ENCODE measurements at places on chromosomes 11 and 22.
A peak's percentile ranks its signal among the peaks of the same experiment; 100 is the strongest.

DNA sequence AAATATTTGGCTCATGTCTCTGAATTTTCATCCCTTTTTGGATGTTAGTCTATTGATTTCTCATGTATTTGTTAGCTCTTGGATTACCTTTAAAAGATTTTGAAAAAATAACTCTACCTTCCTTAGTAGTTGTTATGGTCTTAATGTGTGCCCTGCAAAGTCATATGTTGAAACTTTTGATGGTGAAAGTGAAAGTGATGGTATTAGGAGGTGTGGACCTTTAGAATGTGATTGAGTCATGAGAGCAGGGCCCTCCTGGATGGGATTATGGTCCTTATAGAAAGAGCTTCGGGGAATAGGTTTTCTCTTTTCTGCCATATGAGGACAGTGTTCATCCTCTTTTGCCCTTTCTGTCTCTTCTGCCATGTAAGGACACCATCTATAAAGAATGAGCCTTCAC is 33.6 kb upstream of the MPPED2 start:
- DNase-seq, result no peak

DNA sequence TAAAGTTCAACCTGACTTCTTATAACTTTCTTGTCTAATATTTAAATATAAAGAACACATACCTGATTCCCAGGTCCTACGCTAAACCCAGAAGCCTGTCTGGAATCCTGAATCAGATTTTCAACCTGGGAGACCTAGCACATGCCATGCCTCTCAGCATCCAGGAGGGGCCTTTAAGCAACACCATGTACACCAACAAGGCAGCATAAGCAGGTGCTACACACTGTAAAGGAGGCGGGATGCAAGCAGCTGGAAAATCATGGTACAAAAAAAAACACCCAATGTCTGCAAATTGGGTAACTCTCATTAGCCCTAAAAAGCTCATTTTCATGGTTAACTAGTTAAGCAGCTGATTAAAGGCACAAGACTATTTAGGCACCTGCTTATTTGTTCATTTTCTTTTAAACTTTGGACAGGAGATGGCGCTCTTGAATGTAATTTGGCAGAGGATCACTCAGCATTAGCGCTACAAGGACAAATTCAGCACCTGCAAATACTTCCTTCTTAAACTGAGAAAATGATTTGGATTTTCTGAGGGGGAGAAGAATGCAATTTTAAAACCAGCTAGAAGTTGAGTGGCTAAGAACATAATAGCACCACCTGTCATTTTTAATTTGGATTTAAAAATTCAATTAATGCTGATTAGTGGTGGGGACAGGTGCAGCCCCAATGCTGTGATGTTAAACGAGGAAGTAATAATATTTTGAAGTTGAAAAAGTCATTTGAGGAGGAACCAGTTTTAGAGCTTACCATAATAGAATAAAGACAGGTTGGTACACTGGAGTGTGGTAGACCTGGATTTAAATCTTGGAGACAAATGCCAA is 104.0 kb downstream of the FAR1 start:
- DNase-seq, result no peak

GRCh38 chr11:125132596-125132995 is 21.2 kb upstream of the TMEM218 start:
- no peak for DNase-seq

- no peak for DNase-seq
Measured at GRCh38 chr11:45856044-45856468, 8.8 kb downstream of the CRY2 start.

GRCh38 chr11:128690665-128691101 is 3.2 kb upstream of the FLI1 start:
- DNase-seq, result no peak

GRCh38 chr11:73971175-73971719 is 11.4 kb downstream of the UCP2 start:
- no peak for DNase-seq

- DNase-seq, result no peak
Measured at GRCh38 chr11:100878474-100878873, 191.4 kb downstream of the ARHGAP42 start.

DNA sequence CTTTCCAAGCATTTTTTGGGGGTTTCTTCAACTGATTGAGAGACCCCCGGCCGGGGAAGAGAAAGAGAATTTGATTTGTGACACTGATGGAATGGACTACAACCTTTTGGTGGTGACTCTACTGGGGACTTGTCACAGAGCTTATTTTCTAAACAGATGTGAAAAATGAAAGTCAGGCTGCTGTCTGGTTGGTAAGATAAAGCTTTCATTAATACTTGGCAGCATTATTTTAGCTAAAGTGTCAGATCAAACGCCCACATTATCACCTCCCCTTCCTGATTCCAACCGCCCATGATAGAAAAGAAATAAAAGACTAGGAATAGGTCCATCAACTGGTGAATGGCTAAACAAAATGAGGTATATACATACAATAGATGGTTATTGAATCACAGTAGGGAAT is 45.6 kb upstream of the EHF start:
- DNase-seq, result no peak

DNA sequence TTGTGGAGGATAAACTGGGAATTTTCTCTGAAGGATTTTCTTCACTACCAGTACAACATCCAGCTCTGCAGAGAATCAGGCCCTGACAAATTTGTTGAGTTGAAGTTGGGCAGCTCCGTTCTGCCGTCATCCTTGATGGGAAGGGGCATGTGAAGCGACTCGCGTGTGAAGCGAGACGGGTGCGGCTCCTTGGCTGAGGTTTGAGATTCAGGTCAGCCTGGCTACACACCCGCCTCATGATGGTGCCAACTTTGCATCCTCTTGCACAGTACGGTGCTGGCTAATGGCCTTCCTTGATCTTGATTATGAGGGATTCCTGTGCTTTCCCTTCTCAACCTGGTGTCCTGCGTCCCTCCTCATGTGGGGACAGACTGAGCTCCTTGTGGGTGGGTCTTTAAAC is 19.7 kb upstream of the CDC42EP2 start:
- no peak for DNase-seq

GRCh38 chr22:39134366-39135091 is 18.0 kb downstream of the CBX7 start:
- no peak for DNase-seq

GRCh38 chr11:105220121-105220520 is 80.6 kb upstream of the CARD18 start:
- DNase-seq, result no peak

GRCh38 chr11:4577761-4578160 is 3.8 kb upstream of the OR52I2 start:
- no peak for DNase-seq

DNA sequence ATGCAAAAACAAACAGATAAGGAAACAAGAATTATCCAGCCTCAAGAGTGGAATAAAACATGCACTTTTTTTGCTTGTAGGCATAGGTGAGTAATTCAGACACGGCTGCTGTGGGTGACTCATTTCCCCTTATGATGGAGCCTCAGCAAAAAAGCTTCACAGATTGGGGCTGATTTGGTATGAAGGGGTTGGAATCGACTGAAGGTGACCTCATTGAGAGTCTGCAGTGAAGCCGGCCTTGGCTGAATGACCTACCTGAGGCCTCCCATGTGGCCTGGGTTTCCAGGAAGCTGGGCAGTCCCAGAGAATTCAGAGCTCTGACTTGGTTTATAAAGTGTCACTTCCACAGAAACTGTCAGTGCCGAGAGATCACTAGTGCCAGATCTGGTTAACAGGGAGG is 34.2 kb upstream of the VPREB1 start:
- peak; percentile 12 for DNase-seq

DNA sequence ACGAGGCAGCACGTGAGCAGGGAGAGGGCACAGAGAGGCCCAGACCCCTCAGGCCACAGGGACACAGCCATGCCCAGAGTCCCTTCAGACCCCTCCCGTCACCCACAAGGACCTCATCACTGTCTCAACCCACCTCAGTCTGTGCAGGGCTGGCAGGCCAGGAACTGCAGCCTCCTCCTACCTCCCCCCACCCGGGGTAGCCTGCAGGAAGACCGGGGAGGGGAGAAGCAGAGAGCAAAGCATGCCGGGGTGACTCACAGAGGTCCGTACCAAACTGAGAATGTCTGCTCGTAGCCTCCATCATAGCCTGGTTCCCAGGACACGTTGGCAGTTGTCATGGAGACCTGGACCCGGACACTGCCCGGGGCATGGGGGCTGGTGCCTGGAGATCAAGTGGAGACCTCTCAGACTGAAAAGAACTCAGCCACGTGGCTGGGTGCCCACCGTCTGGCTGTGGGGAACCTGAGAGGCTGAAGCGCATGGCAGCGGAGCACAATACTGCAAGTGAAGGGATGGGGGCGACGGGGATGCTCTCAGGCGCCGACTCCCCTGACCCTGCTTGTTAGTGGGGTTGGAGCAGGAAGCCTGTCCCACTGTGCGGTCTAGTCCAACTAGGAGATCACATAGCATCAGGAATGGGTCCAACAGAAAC is 27.2 kb downstream of the IGSF9B start:
- DNase-seq, result no peak

- no peak for DNase-seq
Measured at GRCh38 chr22:50600538-50600937, at the start of gene MAPK8IP2. Gene MAPK8IP2, plus strand, starts transcription at chr22:50600793. Its CDS starts 26 bp downstream, at chr22:50600819.

GRCh38 chr22:47571616-47572015 is 809.2 kb downstream of the TBC1D22A start:
- no peak for DNase-seq

DNA sequence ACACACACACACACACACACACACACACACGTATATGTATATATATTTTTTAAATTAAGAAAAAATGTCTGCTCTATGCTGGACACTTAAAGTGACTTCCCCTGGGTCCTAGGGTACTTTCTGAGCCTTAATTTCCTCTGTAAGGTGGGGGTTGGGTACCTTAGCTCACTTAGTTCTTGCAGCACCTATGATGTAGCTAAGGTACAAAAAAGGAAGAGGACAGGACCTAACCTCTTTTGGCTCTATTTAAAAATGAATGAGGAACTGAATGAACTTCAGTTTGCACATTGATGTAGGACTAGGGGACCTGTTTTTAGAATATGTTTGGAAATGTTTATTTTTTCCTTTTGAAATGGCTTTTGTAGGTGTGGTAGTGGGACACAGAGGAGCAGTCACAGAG is 11.1 kb downstream of the SREBF2 start:
- DNase-seq, result no peak

- no peak for DNase-seq
Measured at GRCh38 chr11:115659061-115659963, 155.1 kb upstream of the CADM1 start.

DNA sequence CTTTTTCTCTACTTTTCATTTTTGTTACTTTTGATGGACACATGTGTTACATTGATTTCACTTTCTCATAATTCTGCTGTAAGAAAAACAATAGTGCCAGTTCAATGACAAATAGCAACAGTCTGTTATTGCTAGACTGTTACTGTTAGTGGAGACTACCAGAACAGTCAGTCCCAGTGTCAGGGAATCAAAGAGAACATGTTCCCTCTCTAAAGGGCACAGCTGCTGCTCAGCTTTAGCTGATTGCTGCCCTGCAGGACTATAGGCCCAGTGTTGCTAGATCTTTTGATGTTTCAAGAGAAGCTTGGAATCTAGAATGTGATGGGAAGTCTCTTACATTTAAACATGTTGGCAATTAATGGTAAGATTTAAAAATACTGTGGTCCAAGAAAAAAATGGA is 3.4 kb downstream of the BIRC3 start:
- DNase-seq, result no peak

- DNase-seq, result no peak
Measured at GRCh38 chr22:19664951-19665783, 49.1 kb upstream of the SEPTIN5 start.

DNA sequence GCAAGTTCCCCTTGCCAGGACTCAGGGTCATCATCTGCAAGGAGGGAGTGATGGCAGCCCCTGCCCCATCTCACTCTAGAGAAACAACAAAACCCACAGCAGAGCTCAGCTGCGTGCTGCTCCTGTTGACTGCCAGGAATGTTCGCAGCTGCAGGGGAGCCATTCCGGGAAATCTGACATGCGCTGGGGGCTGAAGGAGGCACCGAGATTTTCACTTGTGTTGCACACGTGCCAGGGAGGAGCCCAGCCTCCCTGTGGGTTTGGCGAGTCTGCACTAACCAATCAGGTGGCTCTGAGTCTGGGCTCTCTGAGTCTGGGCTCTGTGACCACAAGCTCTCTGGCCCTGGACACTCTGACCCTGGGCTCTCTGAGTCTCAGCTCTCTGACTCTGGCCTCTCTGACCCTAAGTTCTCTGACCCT is 10.5 kb downstream of the FGF3 start:
- no peak for DNase-seq

DNA sequence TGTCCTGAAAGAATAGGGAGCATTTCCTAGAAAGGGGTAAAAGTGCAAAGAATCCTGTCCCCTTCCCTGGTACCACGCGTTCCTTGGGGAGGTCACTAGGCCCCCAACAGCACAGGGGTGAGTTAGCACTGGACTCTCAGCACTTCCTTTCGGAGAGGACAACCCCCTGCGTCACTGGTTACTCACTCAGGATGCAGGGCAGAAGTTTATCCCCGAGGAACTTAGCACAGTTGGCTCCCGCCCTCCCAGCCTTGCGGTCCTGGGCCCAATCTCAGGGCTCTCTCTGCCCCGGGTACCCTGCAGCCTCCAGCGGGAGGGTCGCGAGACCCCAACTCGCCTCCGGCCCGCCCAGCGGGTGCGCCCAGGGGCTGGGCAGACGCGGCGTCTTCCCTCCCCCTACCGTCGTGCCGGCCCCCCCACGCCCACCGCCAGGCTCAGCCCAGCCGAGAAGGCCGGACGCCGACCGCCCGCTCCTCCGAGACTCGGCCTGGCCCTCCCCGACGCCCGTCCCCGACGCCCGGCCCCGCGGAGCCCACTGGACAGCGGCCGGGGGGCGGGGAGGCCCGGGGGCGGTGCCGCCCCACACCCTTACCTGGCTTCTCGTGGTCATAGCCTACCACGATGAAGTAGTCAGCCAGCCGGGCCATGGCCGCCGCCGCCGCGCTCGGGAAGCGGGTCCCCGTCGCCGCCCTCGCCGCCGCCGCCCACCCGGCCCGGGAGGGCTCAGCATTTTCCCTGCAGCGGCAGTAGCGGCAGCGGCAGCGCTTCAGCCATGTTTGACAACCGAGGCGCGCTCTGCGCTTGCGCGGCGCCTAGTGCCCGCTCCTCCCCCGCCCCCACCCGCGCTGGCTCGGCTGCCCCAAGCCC is at the start of gene SBF2:
TSS of gene SBF2 (minus strand) at position 797 of the 867 bp plus-strand sequence. CDS start at position 647, 150 bp downstream.
- peak; percentile 59 for DNase-seq

DNA sequence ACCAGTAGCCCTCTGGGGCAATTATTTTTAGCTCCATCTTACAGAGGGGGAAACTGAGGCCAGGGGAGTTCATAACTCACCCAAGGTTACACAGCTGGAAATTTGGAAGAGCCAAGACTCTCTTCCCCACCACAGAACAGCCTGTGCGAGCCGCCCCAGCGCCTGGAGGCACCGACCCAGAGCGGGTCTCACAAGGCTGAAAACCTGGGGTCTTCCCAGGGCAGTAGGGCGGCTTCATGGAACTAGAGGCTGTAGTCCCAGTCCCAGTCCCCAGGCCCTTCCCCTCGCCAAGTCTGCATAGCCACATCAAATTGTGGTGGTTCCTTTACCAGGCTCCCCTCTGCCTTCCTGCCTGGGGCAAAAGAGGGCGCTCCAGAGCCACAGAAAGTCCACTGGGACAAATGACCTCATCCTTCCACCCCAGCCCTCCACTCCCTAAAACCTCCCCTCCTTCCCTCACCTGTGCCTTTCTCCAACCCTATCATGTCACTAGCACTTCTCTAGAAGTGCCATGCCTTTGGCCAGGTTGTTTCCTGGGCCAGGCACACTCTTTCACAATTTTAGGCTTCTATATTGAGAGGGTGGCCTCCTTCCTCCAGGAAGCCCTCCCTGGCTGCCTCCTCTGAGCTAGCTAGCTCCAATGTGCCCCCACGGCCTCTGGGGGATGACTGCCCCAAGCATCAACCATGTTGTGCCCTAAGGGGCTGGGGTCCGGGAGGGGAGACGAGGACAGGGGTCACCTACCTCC is 15.2 kb upstream of the CDC42EP1 start:
- no peak for DNase-seq
